Stimulated activated naive CD8-positive, alpha-beta T cell treated with anti-CD3 and anti-CD28 coated beads, Interleukin-15, Interleukin-2, amounts not matched to agents 100 U/mL and 50 U/mL, for 24 hours (primary cell): ENCODE measurements at places on chromosomes 3 and 15.

GRCh38 chr3:106068795-106069194 is 200.0 kb upstream of the CBLB start:
- DNase-seq: no peak

GRCh38 chr3:180705619-180706018 is 26.3 kb upstream of the CCDC39 start:
- no peak for DNase-seq

DNA sequence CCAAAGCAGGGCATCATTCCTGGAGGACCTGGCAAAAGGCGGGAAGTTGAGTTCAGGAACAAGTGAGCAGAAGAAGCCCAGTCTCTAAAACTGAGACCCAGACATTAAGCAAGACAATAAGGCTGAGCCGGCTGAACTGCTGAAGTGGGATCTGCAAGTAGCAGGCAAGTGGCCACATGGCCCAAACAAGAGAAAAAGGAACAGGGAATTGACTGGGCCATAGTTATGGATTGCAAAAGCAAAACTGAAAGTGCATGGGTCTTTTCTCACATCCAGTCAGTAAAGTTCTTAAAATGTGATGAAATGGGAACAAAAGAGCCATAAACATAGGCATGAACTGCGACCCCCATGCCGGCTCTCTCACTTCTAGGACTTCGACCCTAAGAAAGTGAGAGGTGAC is 101.2 kb downstream of the SCN11A start:
- no peak for DNase-seq

DNA sequence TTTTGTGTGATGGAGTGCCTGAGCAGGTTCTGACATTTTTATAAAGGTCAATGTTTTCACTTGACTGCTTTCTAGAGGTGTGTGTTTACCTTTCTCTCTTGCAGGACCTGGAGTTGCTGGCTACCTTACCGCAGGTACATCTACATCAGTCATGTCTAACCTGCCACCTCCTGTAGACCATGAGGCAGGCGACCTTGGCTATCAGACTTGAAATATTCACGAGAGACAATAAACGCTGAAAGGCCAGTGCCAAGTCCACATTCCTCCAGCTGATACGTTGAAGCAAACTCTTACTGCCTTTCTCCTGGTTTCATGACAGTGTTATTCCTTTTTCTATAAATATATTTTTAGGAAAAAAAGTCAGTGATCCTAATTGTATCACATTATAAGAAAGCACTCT is 59.0 kb upstream of the ACKR4 start:
- DNase-seq: no peak

GRCh38 chr3:170584585-170585007 is 1.3 kb downstream of the SLC7A14 start:
- peak; percentile 68 for DNase-seq

DNA sequence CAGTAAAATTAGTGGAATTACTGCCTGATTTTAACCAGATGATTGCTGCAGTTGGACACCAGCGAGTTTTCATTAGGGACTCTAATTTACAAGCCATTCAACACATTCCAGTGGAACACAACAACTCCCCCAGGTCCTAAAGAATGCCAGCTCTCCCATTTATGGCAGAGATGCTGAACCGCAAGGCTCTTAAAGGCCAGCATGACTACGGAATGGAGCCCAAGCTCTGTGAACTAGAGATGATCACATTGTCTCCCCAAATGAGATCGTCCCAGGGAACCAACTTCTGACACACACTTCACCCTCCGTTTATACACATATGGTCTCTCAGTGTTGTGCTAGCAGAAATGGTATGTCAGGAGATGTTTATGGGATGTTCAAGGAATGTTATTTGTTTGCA is 446.2 kb upstream of the NR2F2 start:
- DNase-seq: no peak

- no peak for DNase-seq
Measured at GRCh38 chr3:175735866-175736265, 876.7 kb downstream of the NAALADL2 start.

GRCh38 chr3:4504340-4505261 is 11.5 kb downstream of the ITPR1 start:
- DNase-seq: peak; percentile 39

DNA sequence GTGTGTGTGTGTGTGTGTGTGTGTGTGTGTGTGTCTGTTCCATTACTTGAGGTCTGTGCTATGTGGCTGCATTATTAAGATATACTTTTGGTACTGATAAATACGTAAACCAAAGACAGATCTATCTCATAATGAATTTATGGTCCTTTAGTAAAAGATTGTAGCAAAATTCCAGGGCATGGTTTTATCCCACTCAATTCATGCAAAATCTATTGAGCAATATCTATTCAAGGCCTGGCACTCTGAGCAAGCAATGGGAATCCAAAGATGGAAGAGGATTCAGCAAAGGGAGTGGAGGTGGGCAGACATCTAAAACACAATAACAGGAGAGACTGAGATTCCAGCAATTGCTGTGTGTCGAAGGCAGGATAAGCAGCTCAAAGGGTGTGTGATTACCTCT is 86.8 kb downstream of the RFTN1 start:
- DNase-seq: no peak

DNA sequence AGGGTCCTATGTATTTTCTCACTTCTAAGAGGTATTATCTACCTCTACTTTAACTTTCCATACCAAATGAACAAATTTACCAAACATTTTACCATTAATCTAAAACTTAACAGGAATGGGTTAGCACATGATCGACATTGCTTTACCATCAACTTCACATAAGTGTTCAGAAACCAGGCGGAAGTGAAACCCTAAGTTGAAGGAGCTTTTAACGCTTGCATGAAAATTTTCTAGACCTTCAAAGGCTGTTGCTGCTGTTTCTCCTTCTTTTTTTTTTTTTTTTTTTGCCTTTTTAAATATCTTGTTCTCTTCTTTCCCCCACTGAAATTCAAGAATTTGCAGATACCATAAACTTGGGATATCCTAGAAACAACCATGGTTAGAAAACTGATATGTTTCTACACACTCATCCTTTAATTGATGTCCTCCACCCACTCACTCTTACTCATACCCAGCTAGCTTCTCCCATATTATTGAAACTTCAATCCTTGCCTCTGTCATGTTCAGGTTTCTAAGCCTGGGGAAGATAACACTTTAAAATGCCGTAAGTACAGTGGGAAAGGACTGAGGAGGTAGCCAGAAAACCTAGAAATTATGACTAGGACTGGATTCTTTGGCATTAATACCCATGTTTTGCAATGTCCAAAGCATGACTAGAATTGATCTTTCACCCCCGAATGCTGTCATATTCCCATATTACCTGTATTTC is 24.7 kb downstream of the MYO5A start:
- DNase-seq: no peak

DNA sequence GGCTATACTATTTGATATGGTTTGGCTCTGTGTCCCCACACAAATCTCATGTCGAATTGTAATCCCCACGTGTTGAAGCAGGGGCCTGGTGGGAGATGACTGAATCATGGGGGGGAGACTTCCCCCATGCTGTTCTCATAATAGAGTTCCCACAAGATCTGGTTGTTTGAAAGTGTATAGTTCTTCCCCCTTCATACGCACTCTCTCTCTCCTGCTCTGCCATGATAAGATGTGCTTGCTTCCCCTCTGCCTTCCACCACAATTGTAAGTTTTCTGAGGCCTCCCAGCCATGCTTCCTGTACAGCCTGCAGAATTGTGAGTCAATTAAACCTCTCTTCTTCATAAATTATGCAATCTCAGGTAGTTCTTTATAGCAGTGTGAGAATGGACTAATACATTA is 290.1 kb upstream of the CHRM5 start:
- DNase-seq: no peak

- DNase-seq: no peak
Measured at GRCh38 chr3:157713101-157713500, 209.9 kb upstream of the VEPH1 start.

GRCh38 chr15:40336744-40337122 is 4.0 kb downstream of the CCDC9B start:
- DNase-seq: peak; percentile 27

DNA sequence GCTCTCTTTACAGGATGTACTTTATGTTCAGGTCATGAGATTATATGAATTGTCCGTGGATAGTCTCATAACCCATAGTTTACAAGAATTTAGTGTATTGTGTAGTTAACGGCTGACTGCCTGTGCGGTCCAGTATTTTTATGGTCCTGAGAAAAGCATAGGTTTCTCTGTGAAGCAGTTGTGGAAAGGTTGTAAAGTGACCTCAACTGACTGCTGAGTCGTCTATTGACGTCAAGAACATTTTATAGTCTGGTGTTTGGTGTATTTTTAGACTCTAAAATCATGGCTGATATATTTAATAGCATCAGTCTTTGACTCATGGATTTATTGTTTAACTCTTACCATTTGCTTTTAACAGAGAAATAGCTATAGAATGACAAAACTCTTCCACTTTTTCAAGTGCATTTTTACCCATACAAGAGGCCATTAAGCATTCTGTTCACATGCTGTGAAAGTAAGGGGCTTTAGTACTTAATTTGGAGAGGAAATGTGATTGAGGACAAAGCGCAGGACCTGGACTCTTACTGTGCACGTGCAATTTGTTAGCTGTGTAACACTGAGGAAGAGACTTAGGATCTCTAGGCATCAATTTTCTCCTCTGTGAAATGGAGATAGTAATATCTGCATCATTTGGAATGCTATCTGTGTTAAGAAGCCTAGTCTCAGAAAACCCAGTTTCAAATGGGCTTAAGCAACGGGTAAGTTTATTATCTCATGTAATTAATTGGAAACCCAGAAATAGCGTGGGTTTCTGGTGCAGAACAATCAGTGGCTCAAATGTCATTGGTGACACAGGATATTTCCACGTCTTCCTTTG is 240.8 kb downstream of the NFKBIZ start:
- DNase-seq: no peak

GRCh38 chr3:53646723-53647122 is 152.3 kb downstream of the CACNA1D start:
- no peak for DNase-seq

DNA sequence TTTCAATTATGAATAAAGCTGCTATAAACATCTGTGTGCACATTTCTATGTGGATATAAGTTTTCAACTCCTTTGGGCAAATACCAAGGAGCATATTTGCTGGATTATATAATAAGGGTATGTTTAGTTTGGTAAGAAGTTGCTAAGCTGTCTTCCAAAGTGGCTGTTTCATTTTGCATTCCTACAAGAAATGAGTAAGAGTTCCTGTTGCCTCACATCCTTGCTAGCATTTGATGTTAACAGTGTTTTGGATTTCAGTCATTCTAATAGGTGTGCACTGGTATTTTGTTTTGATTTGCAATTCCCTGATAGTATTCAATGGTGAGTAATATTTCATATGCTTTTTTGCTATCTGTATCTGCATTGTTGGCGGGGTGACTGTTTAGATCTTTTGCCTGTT is 120.7 kb upstream of the MDFIC2 start:
- no peak for DNase-seq

- DNase-seq: no peak
Measured at GRCh38 chr3:160822936-160823335, 66.9 kb downstream of the PPM1L start.

GRCh38 chr15:34791701-34792100 is 3.6 kb downstream of the ACTC1 start:
- no peak for DNase-seq

GRCh38 chr3:153502682-153503081 is 340.7 kb downstream of the RAP2B start:
- DNase-seq: no peak

- DNase-seq: no peak
Measured at GRCh38 chr15:53758412-53758811, 1.1 kb downstream of the WDR72 start.

DNA sequence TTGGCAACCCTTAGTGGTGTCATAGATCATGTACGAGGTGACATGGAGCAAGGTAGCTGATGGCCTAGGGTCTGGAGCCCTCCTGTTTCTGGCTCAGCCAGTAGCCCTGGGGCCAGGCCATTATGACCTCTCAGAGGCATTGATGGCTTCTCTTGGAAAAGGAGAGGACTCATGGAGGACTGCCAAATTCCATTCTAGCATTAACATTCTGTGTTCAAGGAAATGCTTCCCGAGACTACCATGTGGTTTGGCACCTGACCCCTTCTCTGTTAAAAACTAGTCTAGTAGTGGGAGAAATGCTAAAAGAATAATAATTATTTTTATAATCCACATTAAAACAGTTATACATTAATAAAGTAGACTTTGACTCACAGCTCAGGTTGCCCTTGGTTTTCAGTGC is 40.2 kb upstream of the ADAMTSL3 start:
- no peak for DNase-seq

GRCh38 chr3:72003936-72004335 is 219.0 kb upstream of the PROK2 start:
- no peak for DNase-seq

- no peak for DNase-seq
Measured at GRCh38 chr15:81097116-81097889, 36.8 kb upstream of the CFAP161 start.

- no peak for DNase-seq
Measured at GRCh38 chr15:96237002-96237401, 93.5 kb upstream of the NR2F2 start.

GRCh38 chr3:155957412-155957880 is 87.0 kb downstream of the GMPS start:
- no peak for DNase-seq
